ENCODE measurements at places on chromosomes 7 and 10. TPM values are rescaled to one million over a fixed set of nuclear protein-coding genes. Genes with fewer than 3 reads are reported as not detected.

- no peak for DNase-seq
Observed at GRCh38 chr10:73865459-73866442, 8.6 kb downstream of the CAMK2G start.

DNA sequence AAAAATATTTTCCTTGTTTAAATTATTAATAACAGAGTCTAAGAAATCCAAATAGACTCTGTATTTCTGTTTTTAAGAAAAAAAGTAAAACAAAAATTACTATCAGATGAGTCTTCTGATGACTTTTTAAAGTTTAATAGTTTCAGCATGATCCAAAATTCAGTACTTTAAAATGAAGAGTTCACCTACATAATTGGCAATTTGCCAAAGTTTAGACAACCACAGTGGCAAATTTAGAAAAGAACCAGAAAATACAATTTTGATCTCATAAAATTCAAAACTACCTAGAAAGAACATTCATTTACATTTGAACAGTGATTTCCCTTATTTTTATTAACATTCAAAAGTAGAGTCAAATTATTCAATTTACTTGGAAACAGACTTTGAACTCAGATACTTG lies 56.1 kb downstream of the AGMO start:
- no peak for DNase-seq

Gene SEMA3D
- 7.5 TPM for total RNA-seq

DNA sequence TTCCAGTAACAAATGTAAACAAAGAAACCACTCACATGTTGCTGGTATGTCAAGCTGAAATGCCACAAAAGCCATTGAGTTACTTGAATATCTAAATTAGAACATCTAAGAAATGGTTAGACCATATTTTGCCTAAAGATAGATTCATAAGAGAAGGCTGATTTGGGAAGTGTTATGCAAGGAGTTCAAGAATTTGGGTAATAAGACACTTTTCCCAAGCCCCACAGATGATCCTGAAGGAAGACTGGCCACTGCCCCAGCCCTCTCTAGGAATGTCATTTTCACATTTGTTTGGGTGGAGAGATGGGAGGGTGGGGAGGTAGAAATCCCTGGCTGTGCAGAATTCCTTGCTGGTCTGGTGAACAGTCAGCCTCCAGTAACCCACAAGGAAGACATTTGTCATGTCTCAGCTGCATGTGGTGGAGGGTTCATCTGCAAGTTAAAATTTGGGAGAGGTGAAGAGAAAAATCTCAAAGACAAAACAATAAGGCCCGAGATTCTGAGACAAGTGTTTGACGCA lies 427.2 kb upstream of the KLF6 start:
- DNase-seq = no peak

- no peak for DNase-seq
Observed at GRCh38 chr10:71939861-71940474, 24.2 kb upstream of the CHST3 start.

Gene CTTNBP2
- 8.8 TPM for total RNA-seq

- DNase-seq = no peak
Observed at GRCh38 chr10:24197263-24197662, 11.7 kb upstream of the KIAA1217 start.

Gene THSD7A
- 6.9 TPM for total RNA-seq

DNA sequence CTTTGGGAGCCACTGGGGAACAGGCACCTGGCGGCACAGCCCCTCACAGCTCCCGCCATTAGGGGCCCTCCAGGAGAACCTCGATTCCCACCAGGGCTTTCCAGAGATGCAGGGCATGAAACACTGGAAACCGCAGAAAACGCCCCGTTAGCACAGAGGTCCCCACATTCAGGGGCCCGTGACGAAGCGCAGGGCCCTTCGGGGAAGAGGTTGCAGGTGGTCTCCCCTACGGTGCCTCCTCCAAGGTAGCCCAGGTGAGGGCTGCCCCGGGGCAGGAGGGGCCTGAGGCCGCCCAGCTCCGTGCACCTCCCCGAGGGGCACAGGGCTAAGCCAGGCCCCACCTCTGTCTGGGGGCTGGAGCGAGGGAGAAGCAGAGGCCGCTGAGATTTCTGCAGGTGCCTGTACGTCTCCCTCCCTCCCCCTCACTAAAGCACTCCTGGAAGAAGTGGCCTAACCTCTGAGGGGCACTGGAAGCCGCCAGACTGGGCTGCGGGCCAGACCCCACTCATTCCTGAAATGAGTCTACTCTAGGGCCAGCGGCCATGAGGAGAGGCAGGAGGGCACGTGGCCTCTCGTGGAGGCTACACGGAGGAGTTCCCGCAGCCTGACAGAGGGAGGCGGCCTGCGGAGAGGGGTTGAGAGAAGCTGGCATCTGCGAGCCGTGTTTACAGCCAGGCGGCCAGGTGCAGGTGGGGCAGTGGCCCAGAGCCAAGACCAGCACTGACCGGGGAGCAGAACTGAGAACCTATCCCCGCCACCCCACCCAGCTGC lies 6.9 kb downstream of the PDGFA start:
- DNase-seq = no peak

DNA sequence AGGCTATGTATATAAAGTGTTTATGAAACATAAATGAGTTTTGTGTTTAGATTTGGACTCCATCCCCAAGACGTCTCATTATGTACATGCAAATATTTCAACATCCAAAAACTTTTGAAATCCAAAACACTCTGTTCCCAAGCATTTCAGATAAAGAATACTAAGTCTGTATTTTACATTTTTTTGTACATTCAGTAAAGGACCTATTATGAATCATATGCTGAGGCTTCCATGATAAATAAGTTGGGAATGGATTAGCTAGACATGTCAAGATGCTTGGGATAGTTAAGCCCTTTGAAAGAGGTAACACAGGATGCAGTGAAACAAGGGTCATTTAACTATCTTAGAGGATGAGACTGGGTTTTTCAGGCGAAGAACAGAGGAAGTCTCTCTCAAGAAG lies 262.9 kb downstream of the SNX13 start:
- DNase-seq = no peak

Gene NAT16
- total RNA-seq = not detected

Gene ZNF438
- total RNA-seq = 8.8 TPM

GRCh38 chr7:157140511-157140905 lies 1.8 kb downstream of the UBE3C start:
- DNase-seq = no peak

Gene TECTB
- total RNA-seq = not detected

- DNase-seq = no peak
Observed at GRCh38 chr7:17546189-17546588, 247.7 kb downstream of the AHR start.
